ENCODE measurements at places on chromosomes 2 and 18.
A peak's percentile ranks its signal among the peaks of the same experiment; 100 is the strongest.

- DNase-seq, result no peak
These were observed 382.6 kb upstream of the CDH2 start for GRCh38 chr18:28559511-28559910.

DNA sequence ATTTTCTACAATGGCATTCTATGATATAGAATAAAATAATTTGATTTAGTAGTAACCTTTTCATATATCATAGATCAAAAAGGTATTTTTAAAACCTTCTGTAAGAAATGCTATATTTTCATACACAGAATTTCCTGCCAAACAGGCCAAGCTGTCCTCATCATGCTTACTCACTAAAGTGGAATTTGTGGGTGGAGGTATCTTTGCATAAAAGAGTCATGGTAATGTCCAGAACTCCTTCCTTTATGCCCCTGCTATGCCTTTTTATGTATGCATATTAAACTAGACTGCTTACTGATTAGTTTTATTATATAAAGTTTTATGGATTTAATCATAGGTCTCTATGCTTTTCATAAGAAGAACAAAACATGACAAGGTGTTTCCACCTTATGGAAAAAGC is 27.5 kb upstream of the MARCHF7 start:
- no peak for DNase-seq

DNA sequence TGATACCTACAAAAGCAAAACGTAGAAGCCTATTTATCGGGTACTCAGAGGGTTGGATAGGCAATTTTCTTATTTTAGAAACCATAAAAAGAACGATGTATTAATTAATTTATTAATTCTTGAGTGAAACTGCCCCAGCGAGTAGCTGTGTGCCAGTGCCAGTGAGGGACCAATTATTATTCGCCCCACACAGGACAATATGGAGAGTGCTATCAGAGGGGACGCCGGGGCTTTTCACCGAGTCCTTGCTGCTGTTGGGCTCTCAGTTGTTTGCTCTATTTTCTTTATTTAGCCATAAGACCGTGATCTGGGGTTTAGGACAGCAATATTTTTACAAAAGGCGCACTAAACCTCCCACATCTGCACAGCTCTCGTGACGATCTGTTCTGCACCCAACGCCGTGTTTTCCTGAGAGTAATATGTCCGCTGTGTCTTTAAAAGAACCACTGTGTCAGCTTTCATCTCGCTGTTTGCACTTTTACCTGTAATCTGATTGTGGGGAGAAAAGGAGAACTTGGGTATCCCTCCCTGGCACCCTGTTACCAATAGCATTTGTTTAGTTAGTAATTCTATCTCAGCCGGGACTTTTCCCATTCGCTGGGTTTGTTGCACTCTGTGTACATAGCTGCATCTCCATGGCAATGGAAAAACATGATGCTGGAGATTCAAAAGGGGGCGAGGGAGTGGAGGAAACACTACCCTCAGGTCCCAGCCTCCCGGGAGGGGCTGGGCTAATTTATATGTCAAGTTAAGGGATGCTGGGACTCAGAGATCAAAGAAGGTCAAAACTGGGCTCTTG is 30.1 kb upstream of the ZNF516 start:
- no peak for DNase-seq

DNA sequence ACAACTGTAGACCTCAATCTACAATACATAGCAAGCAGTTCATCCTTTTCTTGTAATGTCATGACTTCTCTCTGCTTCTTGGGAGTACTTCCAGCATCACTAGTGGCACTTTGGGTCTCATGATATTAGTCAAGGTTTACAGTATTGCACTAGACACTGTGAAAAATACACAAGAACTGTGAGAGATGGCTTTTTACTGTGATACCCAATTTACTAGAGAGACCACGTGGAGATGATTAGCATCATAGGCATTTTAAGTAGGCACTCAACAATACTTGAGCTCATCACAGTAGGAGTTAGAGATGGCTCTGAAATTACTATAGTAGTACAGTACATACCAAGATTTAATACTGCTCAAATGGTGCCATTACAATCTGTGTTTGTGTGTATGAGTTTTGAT is 112.8 kb upstream of the EML6 start:
- no peak for DNase-seq

DNA sequence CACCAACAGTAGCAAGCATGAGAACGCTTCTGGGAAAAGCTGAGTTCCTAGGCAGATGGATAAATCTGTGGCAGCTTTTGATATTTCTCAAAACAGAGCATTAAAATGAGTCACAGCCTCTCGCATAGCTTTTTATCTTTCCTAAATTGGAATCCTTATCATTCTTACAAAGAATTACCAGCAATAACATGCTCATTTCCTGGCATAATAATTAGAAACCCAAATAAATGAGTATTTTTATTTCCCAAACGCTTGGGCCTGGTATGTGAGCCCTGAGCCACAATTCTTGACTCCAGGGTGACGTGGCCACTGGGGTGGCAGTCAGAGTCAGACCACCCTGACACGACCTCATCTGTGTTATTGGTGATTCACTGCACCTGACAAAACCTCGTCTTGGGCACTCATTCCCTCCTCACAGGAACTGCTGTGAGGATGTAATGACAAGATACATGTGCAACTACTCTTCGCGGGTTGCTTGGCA is 210.7 kb downstream of the ARL4C start:
- DNase-seq, result no peak

DNA sequence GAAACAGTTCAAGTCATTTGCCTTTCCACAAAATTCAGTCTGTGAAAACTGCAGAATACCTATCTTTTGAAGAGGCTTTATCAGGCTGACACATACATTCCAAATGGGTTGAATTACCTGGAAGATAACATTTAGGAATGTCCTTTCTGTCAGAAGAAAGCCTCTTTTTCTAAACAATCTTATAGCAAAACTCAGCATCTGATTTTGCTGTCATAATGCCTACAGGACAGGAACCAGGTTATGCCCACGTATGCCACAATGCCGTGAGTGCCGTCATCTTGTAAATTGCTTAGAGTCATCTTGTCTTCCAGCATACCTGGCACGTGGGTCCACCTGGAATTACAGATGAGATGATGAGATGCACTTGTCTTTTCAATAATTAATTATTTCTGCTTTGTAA is 275.3 kb downstream of the ALPK2 start:
- DNase-seq, result no peak

DNA sequence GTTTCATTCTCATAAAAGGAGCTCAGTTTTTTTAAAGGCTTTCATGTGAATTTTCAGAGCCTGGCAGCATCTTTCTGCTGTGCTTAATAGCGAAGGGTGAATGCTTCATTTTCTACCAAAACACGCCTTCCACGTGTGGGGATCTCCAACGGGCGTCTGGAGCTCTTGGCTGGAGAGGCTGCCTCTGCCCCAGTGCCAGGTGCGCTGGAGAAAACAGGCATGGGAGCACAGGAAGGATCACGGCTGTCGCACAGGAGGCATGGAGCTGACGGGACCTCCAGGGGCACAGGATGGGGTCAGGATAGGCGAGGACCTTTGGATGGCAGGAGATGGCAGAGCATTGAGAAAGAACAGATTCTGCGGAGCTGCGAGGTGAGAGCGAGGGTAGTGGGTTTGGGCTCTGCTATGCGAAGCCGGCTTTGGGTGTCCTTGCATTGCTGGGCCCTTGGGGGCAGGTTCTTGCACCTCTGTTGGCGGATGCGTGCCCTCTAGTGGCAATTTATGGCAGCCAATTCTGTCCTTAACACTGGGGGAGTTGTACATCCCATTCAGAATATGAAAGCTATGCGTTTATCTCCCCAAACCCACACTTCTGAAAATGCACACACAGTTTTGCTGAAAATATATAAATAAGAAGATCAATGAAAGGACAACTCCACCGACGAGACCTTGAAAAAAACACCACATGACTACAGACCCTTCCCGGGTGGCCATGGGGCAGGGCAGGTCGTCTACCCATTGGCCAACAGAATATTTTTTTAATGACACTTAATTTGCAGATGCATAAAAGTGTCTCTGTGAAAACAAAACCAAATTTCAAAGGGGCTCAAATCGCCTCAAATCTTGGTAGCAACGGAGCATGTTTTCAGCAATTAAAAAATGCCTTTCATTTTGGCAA is 90.4 kb upstream of the SLC35G4 start:
- no peak for DNase-seq

DNA sequence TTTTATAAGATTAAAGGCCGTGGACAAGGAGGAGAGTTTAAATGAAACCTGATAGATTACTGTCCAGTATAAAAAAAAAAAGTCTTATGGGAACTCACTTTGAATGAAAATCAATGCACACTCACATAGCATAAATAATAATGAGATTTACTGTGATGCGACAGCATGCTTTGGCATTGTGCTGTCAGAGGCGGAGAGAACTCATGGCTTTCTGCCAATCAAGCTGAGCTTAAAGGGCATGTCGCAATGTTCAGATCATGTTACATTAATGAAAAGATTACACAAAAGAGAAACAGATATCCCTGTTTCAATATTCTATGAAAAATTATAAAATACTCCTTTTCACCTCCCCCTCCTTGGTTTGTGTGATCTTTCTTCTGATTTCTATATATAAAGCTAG is 310.8 kb downstream of the ERBB4 start:
- no peak for DNase-seq

- DNase-seq, result no peak
These were observed 38.3 kb downstream of the IL1RL2 start for GRCh38 chr2:102224824-102225739.

- no peak for DNase-seq
These were observed 386.4 kb downstream of the PIK3C3 start for GRCh38 chr18:42341423-42341822.

- DNase-seq, result no peak
These were observed 14.3 kb downstream of the RBMS1 start for GRCh38 chr2:160479269-160479668.

- DNase-seq, result no peak
These were observed 229.5 kb upstream of the TMEFF2 start for GRCh38 chr2:192424243-192424642.

DNA sequence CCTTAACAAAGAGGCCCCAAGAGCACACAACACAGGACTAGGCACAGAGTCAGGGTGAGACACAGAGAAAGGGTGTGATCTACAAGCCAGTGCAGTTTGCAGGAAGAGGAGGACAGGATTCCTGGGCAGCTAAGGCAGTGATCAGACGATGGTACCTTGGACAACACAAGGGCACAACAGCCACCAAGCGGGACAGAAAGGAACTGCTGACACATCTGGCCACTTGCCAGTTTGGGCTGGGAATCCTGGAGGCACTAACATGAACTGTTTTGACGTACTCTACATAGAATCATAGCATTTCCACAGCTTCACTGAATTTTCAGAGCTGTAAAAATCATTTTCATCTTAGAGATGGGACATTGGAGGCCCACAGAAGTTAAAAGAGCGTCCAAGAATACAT is 221.5 kb upstream of the SLC35G4 start:
- no peak for DNase-seq

- DNase-seq, result no peak
These were observed 90.9 kb downstream of the CCDC138 start for GRCh38 chr2:108877506-108877905.

DNA sequence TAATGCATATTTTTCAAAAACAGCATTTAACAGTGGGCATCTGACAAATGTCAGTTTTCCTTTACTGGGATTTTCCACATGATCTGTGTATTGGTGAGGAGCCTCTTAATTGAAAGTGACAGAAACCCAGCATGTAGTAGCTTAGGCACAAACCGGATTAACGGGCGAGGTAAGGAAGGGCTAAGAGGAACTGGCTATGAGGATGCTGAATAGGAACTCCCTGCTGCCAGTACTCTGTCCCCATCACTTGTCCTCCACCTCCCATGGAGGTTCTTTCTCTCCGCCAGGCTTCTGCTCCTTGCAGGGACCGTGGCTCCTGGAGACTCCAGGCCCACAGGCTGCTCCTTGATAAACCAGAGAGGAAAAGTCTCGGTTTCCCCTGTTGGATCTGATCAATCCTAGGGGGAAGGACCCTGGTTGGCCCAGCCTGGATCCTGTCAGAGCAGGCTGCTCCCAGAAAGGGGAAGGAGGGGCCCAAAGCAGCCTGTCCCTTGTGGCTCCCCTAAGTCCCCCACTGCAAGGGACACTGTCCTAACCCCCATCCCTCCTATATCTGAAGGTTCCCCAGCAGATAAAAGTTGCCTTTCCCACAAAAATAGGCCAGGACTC is 10.3 kb downstream of the TEX44 start:
- DNase-seq, result no peak

DNA sequence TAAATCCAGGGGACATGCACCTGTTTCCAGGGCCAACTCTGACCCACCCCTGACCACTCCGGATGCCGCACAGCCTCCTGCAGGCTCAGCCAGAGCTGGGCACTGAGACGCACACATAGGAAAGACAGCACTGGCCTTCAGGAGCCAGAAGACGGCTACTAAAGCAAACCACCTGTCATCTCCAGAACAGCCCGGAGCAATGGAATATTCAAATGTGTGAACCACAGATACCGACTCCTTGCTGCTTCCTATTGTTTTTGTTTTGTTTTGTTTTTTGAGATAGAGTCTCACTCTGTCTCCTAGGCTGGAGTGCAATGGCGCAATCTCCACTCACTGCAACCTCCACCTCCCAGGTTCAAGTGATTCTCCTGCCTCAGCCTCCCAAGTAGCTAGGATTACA is 94.0 kb downstream of the LAMA1 start:
- no peak for DNase-seq

DNA sequence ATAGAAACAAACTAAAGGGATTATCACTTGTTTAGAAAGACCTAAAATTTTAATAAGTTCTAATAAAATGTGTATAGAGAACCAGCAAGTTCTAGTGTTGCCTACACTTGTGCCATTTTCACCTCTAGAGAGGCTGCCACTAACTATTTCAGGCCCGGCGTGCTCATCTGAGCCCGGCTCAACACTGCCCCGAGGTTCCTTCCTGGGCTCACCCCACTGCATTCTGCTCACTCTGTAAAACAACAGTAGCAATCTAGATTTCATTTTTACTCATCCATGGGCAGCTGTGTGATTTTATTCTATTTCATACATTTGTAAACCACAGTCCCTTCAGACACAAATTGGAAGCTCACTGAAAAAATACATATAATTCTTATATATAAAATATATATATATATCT is 253.2 kb downstream of the L3MBTL4 start:
- DNase-seq, result no peak

- DNase-seq, result no peak
These were observed 22.6 kb downstream of the FER1L5 start for GRCh38 chr2:96665083-96665569.

- DNase-seq, result no peak
These were observed 2.1 kb upstream of the LBX2 start for GRCh38 chr2:74501335-74502071.

DNA sequence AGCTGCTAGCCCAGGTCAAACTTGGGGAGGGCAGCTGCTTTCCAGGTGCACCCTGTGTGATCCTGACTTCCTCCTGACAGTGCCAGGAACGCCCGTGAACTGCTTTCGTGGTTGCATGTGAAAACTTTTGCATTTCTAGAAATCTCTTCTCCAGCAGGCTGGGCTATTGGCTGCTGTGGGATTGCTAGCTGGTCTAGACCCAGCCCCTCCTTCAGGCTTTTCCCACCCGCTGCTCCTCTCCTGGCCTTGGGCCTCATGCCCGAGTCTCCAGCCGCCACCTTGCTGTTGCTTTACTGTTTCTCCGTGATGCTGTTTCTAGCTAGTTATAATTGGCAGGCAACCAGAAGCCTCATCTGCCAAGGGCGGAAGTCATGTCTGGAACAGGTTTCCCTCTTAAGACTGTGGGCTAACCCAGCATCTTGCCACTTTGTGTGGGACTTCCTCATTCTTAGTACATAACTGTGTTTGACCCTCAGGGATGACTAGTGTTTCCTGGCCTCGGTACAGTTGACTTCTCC is 27.0 kb upstream of the MGAT4A start:
- peak; percentile 17 for DNase-seq
